GM23248 (cell line): ENCODE measurements at places on chromosomes 12 and 14. TPM values are rescaled to one million over a fixed set of nuclear protein-coding genes. Genes with fewer than 3 reads are reported as not detected.

DNA sequence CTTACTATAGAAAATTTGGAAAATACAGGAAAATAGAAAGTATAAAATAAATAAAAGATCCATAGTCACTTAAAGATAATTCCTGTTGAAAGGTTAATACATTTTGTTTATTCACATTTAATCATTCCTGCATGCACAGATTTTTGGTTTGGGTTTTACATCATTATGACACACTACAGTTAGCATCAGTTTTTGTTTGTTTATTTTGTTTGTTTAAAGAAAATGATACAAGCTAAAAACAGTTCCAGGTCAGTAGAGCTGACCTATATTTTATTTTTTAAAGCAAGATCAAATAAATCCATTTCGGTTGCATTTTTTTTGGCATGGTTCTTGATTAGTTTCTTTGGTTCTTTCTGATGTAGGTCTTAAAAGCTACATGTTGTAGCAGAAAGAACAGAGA lies 68.8 kb upstream of the CCDC91 start:
- DNase-seq = no peak

- DNase-seq = no peak
These were observed 571 bp downstream of the CPNE6 start for GRCh38 chr14:24071836-24072430.

DNA sequence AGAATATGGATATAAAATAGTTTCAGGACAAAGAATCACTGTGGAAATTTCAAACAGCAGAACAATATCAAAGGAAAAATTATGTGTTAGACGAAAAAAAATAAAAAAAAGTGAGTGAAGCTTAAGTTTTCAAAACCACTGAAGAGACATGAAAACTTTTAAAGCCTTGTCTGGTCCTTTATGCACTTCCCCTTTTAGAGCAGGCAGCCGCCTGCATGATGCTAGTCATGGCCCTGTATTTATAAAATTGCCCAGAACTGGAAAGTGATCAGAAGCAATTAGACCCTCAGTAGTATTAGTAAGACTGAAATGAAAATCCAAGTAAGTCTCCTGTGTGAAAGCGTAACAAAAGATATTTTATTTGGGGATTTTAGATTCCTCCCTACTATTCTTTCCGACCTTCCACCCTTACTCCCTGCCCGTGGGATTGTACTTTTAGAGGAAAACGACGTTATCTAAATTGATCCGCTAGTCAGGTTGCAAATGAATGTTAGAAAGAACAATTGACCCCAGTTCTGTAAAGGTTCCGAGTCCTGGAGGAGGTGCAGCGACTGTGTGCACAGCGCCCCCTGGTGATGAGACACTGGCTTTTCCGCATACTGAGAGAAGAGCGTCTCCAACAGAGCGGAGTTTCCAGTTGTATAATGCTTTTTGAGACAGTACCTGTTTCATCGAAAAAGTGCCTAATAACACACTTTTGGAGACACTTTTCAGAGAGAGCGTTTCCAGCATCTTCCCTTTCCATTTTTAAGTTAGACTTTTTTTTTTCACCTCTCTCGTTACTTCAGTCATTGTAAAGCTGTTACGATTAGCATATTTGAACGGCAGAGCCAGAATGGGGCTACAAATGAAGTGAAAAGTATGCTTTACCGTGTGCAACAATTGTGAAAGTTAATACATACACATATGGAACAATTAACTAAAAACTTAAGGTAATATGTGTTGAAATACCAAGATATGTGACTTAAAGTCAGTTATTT lies 12.4 kb downstream of the MGST1 start:
- peak; percentile 70 for DNase-seq

- DNase-seq = no peak
These were observed 31.4 kb downstream of the CPM start for GRCh38 chr12:68901551-68901950.

DNA sequence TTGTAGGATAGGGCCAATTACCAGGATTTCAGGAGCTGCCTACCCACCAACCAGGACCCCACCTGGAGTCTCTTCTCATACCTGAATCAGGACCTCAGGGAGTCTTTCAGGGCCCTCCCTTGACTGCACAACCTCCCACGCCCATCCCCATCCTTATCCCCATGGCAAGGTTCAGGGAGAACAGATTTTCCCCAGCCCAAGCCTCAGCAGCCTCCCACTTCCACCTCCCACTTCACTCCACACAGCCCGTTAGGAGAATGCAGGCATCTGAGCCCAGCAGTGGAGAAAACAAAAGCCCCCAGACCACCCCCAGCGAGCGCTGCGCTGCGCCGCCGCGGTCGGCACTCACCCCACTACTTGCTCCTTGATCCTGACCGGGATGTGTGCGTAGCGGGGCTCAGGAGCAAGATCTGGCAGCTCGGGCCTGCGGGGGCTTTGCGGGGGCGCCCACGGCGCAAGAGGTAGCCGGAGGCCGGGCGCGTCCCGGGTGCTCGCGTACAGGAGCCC lies 1.4 kb downstream of the B4GALNT1 start:
- DNase-seq = no peak

- DNase-seq = peak; percentile 88
These were observed 112.8 kb downstream of the NAV3 start for GRCh38 chr12:77943466-77943865.

Gene CNOT2
- total RNA-seq = 72.0 and 74.3 TPM in 2 replicates

DNA sequence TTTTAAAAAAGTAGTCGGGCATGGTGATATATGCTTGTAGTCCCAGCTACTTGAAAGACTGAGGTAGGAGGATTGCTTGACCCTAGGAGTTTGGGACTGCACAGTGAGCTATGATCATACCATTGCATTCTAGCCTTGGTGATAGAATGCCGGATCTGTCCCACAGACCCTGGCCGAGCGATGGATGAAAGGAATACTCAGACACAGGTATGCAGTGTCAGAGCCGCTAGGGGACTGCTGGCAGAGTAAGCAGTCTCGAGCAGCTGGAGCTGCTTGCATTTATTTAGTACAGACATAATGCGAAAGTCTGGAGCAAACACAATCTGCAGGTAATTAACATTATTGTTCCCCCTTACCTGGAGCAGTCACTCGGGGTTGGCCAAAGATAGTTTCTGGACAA lies 18.6 kb downstream of the AICDA start:
- no peak for DNase-seq

DNA sequence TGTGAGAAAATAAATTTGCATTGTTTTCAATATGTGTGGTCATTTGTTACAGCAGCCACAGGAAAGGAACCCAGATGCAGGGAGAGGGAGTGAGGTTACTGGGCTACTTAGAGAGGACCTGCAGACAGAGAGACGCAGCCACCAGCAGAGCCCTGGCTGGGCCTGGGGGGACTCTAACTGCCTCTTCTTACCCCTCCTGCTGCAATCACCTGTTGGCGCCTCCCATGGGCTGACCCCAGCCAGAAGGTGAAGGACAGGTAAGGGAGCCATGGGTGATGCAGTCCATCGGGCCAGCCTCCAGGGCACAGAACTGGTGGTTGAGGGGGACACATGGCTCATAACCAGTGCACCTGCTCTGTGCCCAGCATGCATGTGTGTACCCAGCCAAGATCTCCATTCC lies 15.8 kb upstream of the RBM19 start:
- no peak for DNase-seq

DNA sequence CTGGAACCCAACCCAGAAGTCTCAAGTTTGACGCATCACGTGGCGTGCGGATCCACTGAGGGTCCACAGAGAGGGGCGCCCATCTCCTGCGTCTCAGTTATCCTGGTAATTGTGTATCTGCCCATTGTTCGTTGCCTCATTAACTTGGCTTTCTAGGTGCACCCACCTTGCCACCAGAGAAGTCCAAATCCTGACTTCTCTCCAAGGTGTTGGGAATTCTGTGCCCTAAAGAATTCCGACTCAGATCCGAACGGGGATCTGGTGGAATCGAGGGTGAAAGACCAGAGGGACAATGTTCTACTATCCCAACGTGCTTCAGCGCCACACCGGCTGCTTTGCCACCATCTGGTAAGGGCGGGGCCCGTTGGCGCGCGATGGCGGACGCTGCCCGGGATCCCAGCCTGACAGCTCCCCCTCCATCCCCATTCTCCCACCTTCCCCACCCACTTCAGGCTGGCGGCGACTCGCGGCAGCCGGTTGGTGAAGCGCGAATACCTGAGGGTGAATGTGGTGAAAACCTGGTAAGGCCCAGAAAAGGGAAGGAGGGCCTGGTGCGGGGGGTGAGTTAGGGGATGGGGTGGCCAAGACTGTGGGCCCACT lies 481 bp downstream of the REC8 start:
- DNase-seq = no peak

GRCh38 chr12:104002686-104003085 lies 37.0 kb downstream of the TDG start:
- no peak for DNase-seq

Gene FLRT2
- 72.8 and 94.1 TPM in 2 replicates for total RNA-seq

Gene STAT6
- 95.1 and 103 TPM in 2 replicates for total RNA-seq

DNA sequence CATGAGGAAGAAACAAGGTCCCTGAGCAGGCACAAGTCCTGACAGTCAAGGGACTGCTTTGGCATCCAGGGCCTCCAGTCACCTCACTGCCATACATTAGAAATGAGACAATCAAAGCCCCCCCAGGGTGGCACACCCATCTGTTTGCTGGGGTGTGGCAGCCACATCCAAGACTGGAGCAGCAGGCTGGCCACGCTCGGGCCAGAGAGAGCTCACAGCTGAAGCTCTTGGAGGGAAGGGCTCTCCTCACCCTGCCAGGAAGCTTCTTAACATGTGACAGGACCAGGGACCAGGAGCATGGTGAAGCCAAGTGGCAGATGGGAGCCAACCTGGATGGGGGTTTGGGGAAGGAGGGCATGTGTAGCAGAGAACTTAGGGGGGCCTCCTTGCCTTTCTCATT lies 10.0 kb downstream of the CACNB3 start:
- no peak for DNase-seq

DNA sequence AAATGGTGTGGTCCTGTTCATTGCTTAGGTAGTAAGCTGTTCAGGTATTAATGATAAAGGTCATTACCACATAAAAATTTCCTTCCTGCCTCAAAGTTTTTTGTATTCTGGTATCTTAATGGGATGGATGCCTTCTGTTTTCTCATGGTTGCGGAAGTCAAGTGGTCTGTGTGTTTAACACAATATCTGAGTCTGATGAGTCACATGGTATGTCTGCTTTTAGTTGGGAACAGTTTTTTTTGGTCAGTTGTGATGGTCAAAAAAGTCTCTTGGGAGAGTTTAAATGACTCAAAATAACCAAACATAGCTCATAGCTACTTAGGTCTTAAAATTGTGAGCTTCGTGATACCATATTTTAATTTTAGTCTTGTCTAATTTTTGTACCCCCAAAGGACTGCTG lies 40.7 kb downstream of the STK38L start:
- peak; percentile 85 for DNase-seq

Gene PIWIL1
- total RNA-seq = not detected in 2 replicates

DNA sequence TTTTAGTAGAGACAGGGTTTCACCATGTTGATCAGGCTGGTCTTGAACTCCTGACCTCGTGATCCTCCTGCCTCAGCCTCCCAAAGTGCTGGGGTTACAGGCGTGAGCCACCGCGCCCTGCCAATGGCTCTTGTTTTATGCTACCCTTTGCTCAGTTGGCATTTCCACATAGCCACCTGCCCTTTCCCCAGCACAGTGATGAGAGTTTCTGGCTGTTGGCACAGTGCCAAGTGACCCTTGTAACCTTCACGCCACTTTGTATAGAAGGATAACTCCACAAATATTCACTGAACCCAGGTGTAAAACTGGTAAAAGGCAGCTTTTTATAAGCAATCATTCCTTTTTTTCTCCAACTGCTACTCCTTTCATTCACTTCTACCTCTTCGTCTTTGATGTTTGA lies 18.5 kb upstream of the CCDC175 start:
- DNase-seq = no peak
